ENCODE measurements at places on chromosomes 5 and 9.

GRCh38 chr9:86529496-86530275 is 175.5 kb upstream of the TUT7 start:
- no peak for DNase-seq

- DNase-seq: no peak
Observed at GRCh38 chr5:134582281-134582680, 50.3 kb downstream of the SAR1B start.

DNA sequence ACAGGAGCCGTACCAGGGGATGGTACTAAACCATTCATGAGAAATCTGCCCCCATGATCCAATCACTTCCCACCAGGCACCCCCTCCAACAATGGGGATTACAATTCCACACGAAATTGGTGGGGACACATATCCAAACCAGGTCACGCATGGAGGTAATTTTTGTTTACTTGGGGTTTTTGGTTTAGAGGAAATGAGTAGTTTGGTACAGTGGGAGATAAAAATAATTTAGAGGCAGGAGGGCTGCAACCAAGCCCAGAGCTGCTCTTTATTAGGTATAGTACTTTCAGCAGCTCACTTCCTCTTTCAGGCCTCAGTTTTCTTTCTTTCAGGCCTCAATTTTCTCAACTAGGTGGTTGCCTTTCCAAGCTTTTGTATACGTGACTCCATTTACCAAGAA is 23.2 kb downstream of the PRUNE2 start:
- DNase-seq: no peak

- no peak for DNase-seq
Observed at GRCh38 chr9:137056739-137057415, 3.0 kb upstream of the ENTPD2 start.

DNA sequence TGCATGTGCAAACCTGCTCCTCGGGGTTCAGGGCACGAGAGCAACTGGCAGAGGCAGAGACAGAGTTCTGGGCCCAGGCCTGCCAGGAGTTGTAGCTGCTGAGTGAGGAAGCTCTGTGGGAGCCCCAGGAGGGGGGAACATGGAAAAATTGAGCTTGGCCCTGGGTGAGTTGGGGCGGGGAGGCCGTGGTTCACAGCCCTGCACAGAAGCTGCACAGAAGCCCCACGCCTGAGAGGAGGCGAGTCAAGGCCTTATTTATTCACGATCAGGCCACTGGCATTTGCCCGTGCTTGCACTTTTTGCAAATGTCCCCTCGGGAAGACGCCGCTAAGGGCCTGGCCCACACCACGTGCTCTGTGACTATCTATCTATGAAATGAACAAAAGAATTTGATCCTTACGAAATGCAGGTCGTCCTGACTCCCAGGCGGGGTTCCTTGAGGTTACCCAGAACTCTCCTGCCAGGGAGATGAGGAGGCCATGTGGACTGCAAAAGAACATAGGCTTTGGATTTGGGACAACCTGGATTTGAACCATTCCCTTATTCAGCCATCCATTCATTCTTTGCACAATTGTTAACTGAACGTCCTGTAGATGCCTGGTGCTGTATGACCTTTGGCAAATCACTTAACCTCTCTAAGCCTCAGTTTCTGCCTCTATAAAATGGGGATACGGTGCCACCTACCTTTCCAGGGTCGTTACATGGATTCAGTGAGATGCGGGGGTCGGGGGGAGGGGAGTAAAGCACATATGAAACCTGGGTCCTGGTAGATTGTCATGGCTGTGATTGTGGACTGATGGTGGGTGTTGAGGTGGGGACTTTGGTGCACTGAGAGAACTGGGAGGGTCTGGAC is 17.9 kb downstream of the COL27A1 start:
- no peak for DNase-seq

GRCh38 chr9:136775191-136775590 is 10.9 kb upstream of the LCN15 start:
- no peak for DNase-seq

GRCh38 chr5:95840956-95841705 is 18.6 kb upstream of the GLRX start:
- no peak for DNase-seq

GRCh38 chr9:6681957-6682501 is 36.5 kb upstream of the GLDC start:
- no peak for DNase-seq

- DNase-seq: peak; percentile 84
Observed at GRCh38 chr5:72378639-72379289, 58.6 kb downstream of the PTCD2 start.

GRCh38 chr9:93684806-93685543 is 108.6 kb downstream of the PHF2 start:
- DNase-seq: no peak

DNA sequence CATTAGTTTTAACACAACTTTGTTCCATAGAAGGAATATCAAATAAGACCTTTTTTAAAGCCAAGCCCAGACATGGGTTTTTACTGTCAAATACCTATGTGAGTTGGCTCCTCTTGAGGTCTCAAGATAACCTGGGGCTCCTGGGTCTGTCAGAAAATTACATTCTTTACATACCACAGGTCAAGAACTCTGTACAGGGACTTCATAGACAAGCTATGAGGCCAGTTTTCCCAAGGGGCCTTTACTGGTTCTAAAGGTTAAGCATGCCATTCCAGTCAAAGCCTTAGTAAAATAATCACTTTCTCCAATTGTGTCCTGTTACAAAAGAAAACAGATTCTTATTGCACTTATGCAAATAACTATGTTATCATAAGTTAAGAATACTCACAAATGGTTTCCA is 15.5 kb upstream of the SMC2 start:
- DNase-seq: no peak

DNA sequence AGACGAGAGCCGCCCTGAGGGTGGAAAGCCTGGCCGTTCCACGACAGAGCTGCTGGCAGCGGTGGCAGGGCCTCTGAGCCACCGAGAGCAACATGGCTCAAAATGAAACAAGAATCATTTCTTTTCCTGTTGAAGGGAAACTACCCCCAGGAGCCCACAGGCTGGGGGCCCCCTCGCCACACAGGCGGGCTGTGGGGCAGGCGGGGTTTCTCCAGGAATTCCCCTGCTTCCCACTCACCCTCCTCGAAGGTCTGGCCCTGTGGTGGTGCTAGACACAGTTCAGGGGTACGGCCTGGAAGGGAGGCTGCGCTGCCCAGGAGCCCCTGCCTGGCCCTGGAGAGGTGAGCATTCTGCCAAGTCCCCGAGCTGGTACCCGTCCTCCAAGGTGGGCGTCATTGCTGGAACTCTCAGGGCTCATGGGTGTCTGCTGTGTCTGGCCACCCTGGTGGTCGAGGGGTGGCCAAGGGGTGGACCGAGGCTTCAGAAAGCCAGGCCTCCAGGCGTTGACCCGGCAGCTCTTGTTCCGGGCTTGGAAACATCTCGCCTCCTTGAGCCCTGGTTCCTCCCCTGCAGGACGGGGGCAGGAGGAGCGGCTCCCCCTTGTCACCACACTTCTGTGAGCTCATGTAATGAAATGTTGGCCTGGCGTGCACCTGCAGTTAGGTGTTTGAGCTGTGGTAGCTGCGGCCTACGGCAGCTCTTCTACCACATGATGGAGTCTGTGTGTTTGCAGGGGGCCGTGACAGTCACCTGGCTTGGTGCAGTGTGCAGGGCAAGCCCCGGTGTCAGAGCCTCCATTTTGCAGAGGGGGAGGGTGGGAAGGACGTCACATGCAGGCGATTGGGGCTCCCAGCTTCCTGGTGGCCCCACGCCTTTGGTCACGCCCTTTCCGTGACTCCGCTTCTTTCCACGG is 65.3 kb downstream of the RXRA start:
- DNase-seq: no peak

- DNase-seq: no peak
Observed at GRCh38 chr5:169268019-169268418, 32.9 kb downstream of the SLIT3 start.

DNA sequence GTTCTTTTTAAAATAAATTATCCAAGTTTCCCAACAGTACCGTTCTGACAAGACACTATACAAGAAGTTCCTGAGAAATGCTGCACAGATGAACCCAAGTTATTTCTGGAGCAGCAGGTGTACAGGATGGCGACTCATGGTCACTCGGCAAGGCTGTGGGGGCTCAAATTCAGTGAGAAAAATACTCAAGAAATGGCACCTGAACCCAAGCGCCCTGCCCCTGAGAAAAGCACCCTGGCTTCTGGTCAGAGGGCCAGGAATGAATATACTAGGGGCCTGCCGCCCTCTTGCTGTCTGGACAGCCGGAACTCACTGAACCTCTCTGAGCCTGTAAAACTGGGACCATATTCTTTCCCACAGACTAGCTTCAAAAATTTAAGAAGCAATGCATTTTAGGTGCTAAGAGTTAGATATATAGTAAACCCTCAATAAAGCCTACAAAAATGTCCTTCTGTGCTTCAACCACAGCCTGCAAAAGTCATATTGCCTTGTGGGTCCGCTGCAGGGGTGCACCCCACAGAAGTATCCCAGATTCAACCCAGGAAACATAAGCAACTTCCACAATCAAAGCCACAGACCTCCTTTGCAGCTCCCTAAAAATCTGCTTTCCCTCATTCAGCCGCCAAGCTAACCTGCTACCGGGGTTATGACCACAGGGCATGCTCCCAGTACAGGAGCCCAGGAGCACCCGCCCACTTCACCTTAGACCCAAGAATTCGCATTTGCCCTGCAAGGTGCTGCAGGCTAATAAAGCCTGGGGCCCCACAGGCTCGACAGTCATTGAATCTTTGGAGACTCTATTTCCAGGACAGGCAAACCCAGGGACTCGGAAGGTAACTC is 1.4 kb downstream of the RAPGEF1 start:
- no peak for DNase-seq

- no peak for DNase-seq
Observed at GRCh38 chr9:115416299-115416698, 298.3 kb upstream of the TNC start.

GRCh38 chr9:131395157-131396098 is 1.5 kb downstream of the PRRC2B start:
- DNase-seq: no peak

- no peak for DNase-seq
Observed at GRCh38 chr5:61139931-61140330, 22.3 kb downstream of the SMIM15 start.

- DNase-seq: no peak
Observed at GRCh38 chr5:8396756-8397155, 527.8 kb downstream of the MTRR start.

DNA sequence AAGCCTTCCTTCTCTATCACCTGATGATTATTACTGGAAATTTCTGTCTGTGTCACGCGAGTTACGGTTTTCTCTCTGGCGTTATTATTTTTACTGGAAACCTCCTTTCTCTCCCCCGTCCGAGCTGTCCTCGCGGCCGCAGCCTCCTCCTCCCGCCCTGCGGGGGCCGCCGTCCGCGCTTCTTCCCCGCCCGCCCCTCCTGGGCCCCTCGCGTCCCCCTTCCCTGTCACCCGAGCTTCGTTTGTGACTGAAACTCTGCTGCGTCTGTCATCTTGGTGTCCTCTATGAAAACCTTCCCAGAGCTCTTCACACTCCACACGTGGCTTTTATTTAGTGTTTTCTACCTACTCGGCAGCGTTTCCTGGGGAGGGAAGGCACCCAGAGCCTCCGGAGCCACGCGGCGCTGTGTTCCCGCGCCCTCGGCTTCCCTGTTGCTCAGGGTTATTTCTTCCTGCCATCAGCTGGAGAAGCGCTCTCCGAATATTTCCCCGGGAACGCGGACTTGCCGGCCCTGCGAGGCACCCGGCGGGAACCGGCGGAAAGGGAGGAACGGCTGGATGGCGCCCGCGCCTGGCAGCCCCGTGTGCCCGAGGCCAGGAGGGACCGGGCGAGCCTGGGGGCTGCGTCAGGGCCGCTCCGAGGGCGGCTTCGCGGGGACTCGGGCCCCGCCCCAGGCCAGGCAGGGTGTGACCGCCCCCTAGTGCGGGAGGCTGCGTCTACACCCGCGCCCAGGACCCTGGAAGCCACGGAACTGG is 33.9 kb downstream of the TRIP13 start:
- no peak for DNase-seq

GRCh38 chr9:96604004-96604319 is 15.7 kb downstream of the CDC14B start:
- no peak for DNase-seq

DNA sequence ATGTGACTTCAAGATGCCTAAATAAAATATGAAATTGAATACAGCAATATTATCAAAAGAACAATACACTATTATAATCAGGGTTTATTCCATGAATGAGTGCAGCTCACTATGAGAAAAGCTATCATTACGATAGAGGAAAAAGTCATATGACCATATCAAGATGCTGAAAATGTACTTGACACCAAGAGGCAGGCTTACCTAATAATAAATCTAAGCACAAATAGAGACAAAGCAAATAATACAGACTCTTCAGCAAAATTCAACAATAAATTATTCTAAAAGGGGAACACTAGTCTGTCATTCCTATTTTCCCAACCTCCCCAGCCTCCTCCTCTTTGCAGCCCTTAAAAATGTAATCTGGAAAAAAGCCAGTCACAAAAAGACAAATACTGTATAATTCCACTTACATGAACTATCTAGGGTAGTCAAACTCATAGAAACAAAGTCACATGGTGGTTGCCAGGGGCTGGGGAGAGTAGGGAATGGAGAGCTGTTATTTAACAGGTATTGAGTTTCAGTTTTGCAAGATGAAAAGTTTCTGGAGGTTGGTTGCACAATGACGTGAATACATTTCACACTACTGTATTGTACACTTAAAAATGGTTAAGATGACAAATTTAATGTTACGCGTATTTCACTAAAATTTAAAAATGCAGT is 148.4 kb downstream of the NFIB start:
- no peak for DNase-seq

GRCh38 chr5:33067291-33067690 is 356.2 kb downstream of the NPR3 start:
- no peak for DNase-seq

- no peak for DNase-seq
Observed at GRCh38 chr9:129436751-129437625, 183.9 kb downstream of the C9orf50 start.

GRCh38 chr9:75938946-75939345 is 48.5 kb downstream of the PCSK5 start:
- DNase-seq: no peak

DNA sequence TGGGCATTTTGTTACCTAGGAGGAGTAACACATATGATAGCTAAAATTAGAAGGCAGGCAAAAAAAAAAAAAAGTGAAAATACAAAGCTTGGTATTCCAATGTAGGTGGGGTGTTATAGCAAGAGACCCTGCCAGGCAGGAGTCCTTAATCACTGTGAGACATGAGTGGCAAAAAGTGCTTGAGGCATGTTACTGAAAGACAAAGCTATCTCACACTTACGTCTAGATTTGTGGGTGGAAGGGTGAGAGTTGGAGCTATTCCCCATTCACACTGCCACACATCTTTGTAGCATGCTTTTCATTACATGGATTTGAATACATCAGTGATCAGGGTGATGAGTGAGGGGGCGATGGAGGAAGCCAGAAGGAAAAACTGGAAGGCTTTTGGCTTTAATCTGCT is 2.6 kb upstream of the PLPPR1 start:
- DNase-seq: no peak

GRCh38 chr5:74326571-74327338 is 313.8 kb downstream of the ENC1 start:
- peak; percentile 72 for DNase-seq

- DNase-seq: no peak
Observed at GRCh38 chr5:15521381-15522186, 21.6 kb downstream of the FBXL7 start.

GRCh38 chr5:132473019-132473531 is 17.5 kb downstream of the IRF1 start:
- DNase-seq: no peak

GRCh38 chr5:141507387-141508091 is 18.7 kb downstream of the PCDHGC5 start:
- DNase-seq: no peak

- DNase-seq: no peak
Observed at GRCh38 chr9:638152-638551, 203.3 kb upstream of the DMRT1 start.

Measured in pulmonary artery endothelial cell (primary cell).